Activated T-helper 1 cell treated with anti-CD3 and anti-CD28 coated beads, Interleukin-2, amount 50 U/mL, for 16 hours (primary cell): ENCODE measurements at places on chromosomes 7 and 10.

GRCh38 chr10:81520688-81521087 is 354.3 kb upstream of the NRG3 start:
- DNase-seq = no peak

DNA sequence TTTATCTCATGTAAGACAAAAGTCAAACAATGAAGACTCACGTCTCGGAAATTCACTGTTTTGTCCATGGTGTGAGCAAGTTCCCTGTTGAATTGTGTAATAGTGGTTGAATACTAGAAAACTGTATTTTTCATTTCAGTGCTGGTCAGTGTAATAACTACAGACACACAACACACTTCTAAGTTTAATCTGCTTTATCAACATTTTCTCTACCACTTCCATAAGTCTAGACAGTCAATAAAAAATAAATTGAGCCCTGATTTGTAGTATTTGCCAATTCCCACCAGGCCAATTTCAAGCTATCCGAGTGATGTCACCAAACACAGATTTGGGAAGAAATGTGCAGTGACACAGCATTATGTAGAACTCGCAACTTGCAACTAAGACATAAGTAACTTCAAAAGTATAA is 81.9 kb downstream of the GPR141 start:
- DNase-seq = no peak

DNA sequence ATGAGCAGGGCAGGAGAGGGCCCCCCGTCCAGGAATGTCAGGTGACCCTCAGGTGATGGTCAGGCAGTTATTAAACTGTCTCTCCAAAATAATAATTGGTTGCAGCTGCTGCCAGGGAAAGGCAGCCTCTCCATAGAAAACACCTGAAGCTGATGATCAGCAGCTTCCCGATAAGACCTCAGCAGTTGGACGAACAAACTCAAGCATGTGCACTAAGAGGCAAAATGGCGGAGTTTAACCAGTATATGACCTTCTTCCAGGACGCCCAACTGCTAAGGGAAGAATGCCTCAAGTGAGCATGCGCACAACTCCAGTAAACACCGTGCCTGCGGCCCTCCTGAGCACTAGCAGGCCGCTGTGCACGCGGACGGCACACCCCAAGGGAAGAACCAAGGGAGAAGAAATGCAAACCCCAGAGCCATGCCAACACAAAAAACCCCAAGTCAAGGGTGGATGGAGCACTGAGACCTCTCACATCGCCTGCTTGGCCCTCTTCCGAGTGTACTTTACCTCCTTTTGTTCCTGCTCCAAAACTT is 38.9 kb upstream of the ADARB2 start:
- DNase-seq = no peak

DNA sequence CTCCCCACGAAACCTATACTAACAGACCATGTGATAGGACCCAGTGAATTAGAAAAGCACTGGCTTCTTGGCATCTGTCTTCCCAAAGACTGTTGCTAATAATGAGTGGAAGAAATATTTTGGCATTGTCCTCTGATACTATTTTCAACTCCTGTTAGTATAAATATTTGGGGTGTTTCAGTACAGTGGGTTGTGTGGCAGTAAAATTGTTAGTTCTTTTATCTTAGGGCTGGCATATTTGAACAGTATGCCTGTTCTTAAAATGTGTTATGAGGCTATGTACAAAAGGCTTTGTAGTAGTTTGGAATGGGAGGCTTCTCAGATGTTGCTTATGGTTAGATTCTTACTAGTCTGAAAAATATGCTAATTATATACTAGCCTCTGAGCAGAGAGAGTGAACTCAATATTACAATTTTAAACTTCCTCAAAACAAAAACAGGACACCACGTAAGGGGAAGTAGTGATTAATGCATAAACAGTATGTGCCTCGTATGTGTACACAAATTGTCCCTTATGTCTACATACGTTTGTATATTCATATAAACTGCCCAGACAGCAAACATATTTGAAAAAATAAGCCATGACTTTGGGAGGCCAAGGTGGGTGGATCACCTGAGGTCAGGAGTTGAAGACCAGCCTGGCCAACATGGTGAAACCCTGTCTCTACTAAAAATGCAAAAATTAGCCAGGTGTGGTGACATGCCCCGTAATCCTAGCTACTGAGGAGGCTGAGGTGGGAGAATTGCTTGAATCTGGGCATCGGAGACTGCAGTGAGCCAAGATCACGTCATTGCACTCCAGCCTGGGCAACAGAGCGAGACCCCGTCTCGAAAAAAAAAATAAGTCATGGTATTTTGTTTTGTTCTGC is 115.4 kb downstream of the ARID5B start:
- no peak for DNase-seq

DNA sequence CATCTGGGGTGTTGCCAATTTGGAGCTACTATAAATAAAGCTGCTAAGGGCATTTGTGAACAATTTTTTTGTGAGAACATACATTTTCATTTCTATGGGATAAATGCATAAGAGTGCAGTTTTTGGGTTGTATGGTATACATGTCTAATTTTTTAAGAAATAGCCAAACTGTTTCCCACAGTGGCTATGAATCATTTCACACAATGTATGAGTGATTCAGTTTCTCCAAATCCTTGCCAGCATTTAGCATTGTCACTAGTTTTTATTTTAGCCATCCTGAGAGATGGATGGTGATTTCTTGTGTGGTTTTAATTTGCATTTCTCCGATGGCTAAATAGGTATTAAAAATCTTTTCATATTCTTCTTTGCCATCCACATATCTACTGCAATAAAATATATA is 105.3 kb downstream of the AMPH start:
- no peak for DNase-seq

DNA sequence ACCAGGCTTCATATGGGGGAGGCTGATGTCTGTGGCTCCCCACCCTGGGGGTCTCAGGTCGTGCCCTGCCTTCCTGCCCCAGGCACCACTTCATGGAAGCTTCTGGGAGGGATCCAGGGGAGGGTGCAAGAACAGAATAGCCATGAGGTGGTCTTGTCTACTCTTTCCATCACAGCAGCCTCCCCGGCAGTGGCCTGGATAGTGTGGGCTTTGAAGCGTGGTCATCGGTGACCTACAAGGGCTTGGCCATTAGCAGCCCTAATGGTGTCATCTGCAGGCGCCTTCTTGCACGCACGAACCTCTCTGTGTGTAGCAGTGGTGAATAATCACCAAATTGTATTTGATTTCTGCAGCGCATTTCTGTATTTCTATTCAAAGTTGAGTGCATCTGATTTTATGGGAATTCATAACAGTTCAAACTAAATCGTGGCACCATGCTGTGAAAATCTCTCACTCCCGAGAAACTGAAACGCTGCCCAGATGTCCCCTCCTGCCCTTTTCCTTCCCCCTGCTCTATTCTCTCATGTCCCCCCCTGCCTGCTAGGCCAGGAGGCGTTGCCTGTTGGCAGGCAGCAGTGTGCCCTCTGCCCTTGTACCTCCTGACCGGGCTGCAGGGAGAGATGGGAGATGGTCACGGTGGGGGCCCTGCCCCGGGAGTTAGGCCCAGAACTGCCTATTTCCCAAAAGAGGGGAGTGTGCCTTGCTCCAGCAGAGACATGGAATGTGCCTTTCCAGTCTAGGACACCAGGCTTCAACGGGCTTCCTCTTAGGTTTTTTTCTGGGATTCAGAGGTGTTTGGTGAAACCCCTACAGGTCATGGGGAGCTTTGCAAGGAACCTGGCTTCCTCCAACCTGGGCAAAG is 34.8 kb downstream of the CDH23 start:
- no peak for DNase-seq

- DNase-seq = no peak
These were observed 28.0 kb upstream of the RASGEF1A start for GRCh38 chr10:43294892-43295291.

GRCh38 chr10:26391701-26392695 is 46.1 kb upstream of the APBB1IP start:
- DNase-seq = no peak

DNA sequence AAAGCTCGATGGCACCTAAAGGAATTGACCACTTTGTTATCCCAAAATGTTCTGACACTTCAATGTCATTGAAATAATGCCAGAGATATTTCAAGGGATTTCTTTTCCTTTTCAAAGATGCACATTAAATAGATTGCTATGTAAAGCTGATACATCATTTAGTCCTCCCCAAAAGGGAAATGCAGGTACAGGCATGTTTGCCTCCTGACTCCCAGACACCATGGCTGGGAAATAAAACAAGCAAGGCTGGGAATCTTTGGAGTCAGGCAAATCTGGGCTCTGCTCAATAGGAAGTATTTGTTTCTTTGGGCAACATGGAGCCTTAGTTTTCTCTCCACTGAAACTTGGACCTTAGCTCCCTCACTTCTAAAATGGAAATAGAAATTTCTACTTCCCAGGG is 230.8 kb upstream of the LRRTM3 start:
- no peak for DNase-seq

DNA sequence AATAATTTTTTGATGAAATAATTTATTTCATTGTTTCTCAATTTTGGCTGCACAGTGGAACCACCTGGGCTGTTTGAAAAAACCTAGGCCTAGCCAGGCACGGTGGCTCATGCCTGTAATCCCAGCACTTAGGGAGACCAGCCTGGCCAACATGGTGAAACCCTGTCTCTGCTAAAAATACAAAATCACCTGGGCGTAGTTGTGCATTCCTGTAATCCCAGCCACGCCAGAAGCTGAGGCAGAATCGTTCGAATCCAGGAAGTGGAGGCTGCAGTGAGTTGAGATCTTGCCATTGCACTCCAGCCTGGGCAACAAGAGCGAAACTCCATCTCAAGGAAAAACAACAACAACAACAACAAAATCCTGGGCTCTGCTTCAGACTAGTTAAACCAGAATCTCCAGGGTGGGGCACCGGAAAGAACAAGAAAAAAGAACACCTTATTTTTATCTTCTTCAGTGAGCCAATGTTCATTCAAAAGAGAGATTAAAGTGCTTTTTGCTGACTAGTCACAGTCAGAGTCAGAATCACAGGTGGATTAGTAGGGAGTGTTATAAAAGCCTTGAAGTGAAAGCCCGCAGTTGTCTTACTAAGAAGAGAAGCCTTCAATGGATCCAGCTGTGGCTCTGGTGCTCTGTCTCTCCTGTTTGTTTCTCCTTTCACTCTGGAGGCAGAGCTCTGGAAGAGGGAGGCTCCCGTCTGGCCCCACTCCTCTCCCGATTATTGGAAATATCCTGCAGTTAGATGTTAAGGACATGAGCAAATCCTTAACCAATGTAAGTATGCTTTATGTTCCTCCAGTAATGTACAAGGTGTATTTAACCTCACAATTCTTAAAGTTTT is at the start of gene CYP2C18:
Gene CYP2C18, plus strand, starts transcription at position 516 of the 841 bp plus-strand sequence. Its CDS starts 91 bp downstream, at position 607.
- no peak for DNase-seq

GRCh38 chr7:28570113-28570969 is 158.0 kb downstream of the CREB5 start:
- DNase-seq = no peak

- DNase-seq = no peak
These were observed 75.5 kb downstream of the GRID1 start for GRCh38 chr10:86290933-86291615.

DNA sequence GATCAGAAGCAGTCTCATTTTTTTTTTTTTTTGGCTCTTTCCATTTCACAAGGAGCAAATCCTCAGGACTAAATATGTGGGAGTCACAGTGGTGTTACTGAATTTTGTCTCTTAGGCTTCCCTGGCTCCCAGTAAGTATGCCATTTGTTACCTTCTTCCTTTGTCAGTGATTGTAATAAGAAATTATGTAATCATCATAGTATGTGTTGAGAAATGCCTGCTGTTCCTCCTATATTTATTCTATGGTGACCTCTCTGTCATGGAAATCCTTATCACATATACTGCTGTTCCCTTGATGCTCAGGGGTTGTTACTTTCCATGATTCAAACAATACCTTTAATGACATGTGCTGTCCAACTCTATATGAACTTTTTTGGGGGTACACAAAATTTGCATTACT is 4.8 kb upstream of the OR9A4 start:
- no peak for DNase-seq

- DNase-seq = no peak
These were observed 68.5 kb upstream of the FERD3L start for GRCh38 chr7:19213746-19214145.

DNA sequence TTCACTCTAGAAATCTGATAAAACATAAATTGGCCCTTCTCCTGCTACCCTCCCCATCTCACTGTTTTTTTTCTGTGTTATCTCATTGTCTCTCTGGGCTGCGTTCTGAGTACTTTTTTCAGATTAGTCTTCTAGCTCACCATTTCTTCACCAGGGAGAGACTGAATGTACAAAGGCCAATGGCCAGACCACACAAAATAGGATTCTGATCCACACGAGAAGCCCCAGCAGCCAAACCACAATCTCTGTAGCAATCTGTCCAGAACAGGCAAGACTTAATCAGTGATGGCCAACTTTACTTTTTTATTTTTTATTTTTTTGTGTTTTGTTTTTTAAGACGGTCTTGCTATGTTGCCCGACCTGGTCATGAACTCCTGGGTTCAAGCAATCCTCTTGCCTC is 55.9 kb upstream of the PAPSS2 start:
- DNase-seq = no peak

- no peak for DNase-seq
These were observed 59.4 kb downstream of the CDK14 start for GRCh38 chr7:90655566-90655965.

- no peak for DNase-seq
These were observed 16.2 kb downstream of the SLC16A12 start for GRCh38 chr10:89518876-89519842.

DNA sequence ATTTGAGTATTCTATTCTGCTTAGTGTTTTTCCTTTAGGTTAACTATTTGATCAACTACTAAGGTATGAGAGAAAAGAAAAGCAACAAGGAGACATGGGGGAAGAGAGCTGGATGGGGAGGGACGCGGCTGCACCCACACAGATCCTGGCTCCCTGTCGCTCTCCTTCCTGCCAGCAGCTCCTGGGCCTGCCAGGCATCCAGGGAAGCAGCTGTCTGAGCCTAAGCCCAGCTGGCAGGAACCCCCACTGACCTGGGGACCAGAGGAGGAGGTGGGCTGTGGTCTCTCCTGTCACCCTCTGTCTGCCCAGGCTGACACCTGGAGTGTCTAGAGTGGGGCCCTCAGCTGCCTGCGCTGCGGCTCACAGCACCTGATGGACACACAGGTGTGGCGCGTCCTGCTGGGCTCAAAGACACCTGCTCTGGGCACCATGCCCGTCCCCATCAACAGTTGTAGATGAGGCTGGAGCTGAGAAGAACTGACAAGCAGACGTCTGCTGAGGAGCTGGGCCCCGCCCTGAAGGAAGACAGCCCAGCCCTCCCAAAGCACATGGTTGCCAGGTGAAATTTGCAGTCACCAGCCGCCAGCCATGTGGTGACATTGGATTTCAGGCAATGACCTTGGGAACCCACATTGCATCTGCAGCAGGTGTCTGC is 207.9 kb downstream of the PLXNA4 start:
- no peak for DNase-seq
